ENCODE measurements at places on chromosomes 11 and 22.
A peak's percentile ranks its signal among the peaks of the same experiment; 100 is the strongest.

DNA sequence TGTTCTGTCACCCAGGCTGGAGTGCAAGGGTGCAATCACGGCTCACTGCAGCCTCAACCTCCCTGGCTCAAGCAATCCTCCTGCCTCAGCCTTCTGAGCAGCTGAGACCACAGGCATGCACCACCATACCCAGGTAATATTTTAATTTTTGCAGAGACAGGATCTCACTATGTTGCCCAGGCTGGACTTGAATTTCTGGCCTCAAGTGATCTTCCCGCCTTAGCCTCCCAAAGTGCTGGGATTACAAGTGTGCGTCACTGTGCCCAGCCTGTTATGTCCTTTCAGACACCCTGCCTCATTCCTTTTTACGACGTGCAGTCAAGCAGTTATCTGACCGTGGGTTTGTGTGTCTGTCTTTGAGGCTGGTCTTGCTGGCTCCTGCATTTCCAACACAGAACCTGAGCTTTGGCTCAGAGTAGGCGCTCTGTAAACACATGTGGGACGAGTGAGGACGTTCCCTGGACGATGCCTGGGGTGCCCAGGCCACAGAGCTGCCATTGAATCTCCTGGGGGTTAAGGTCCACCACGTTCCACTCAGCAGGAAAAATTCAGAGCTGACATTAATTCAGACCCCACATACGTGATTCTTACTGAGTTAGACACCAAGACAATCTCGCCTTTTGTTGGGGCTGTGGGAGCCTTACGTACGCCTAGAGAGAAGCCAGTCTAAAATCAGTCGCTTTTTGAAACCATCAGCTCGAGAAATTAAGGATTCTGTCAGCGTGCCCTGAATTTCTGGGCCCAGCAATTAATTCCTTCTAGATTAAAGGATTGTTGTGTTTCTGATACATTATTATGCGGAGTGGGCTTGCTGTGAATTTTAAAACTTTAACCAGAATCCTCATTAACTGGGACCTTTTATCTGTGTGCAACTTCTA lies 21.5 kb upstream of the EMID1 start:
- DNase-seq = no peak

DNA sequence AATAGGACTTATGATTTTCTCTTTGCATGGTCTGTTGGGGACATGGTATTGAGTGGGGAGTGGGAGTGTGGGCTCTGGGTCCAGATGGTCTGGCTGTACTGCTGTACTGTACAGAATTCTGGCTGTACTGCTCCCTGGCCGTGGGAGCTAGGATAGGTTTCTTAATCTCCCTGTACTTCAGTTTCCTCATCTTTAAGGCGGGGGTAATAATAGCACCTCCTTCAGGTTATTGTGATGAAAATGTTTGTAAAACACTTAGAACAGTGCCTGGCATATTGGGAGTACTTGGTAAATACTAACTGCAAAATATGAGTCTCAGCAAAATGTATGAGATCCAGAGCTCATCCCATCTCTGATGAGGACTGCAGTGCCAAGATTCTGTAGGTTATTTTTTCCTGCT lies 198.6 kb downstream of the KIF18A start:
- no peak for DNase-seq

GRCh38 chr11:69027704-69028372 lies 14.8 kb upstream of the MRGPRF start:
- no peak for DNase-seq

DNA sequence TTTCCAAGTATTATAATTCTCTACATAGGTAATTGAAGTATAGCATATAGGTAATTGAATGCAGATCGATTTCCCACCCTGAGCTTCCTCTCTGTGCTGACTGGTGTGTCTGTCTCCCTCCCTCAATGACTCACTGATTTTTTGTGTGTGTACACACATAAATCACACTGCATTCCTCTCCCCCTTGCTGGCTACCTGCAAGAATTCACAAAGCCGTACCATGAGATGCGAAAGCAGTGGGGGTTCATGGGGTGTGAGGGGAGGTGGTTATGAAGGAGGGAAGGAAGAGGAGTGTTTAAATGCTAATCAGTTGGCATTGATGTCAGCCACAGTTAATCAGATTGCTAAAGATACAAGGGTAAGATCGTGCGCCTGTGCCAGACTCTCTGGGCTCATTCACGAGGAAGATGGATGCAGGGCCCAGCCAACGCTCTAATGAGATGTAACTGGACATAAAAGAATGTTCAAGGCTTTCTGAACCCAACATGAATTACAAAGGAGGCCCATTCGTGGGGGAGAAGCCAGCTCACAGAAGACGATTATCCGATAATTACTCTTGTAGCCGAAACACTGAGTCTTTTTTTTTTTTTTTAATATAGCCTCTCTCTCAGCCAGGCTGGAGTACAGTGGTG lies 107.4 kb downstream of the SEZ6L start:
- DNase-seq = no peak

DNA sequence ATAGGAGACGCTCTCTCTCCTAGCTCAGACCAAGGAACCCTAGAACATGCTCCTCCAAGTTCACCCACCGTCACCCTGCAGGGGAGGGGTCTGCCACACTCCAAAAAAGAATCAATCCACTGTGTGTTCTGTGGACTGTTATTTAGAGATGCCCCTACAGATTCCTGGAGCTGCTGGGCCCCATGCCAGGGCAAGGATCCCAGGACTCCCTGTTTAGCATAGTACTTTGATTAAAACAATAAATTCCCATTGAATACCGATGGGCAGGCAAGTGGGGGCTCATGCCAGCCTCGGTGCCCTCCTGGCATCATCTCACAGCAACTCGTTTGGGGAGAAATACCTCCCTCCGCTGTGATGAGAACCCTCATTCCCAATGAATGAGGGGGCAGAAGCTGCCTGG lies 247.5 kb downstream of the ST3GAL4 start:
- no peak for DNase-seq

DNA sequence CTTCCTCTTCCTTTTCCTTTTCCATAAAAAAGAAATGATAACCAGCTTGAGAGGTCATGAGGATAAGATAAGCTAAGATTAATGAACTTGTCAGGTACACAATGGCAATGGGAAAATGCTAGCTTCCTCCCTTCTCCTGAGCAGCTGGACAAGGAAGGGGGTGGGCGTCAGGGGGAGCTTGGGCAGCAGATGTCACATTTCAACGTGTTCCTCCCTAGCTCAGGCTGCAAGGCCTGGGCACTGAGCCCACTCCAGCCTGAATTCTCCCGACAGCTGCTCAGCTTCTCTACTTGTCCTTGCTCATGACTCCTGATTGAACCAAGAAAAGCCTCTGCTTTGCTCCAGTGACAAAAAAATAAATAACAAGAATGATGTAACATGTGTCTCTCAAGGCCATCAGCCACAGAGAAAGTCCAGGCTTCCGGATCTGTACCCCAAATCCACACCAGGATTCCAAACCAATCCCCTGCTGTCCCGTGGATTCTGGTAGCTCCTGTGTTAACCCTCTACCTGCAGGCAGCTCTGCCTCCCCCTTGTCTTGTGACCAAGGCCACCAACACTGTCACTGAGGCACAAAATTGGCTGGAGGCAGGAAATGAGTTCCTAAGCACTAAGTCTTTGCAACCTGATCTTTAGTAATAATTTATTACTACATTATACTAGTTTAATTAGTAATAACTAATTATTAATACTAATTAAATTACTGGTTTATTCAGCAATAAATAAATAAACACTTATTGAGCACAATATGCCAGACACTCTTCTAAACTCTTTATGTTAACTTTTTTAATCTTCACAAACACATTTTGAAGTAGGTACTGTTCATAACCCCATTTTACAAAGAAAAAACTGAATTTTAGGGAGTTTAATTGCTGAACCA lies 146.5 kb downstream of the CCDC34 start:
- DNase-seq = peak; percentile 54

DNA sequence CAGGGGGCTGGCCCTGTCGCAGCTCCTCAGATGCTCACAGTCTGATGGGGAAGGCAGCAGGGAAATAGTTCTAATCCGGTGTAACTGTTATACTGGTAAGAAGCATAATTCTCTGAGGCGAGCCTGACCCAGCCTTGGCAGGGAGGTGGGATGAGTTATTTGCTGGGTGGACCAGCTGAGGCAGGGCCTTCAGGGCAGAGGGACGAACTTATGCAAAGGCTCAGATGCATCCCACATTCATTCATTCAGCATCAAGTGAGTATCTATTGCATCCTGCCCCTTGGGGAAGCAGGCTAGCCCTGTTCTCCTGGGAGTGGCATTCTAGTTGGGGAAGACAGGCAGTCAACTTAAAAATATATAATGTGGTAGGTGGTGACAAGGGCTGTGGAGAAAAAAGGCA lies 13.6 kb upstream of the SREBF2 start:
- no peak for DNase-seq

DNA sequence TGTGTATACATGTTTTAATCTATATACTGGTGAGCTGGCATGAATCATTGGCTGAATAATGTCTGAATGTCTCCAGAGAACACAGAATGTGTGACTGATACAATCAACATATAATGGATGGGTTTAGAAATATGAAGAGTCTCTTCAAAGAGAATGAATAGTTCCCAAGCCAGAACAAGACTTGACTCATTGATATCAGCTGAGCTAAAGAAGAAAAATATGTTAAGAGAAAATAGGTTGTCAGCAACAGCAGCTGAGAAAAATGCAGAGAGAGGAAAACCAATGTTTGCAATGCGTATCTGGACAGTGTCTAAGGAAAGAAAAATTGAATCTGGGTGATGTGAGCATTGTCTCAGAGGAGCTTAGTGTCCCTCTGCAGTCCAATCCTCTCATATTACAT lies 1281.8 kb upstream of the TENM4 start:
- DNase-seq = peak; percentile 28

- no peak for DNase-seq
These were observed 19.7 kb downstream of the DKK3 start for GRCh38 chr11:11988681-11989261.

- DNase-seq = no peak
These were observed 11.5 kb downstream of the RIC8A start for GRCh38 chr11:218815-219593.

- peak; percentile 50 for DNase-seq
These were observed 18.1 kb downstream of the SMARCB1 start for GRCh38 chr22:23804781-23805291.

DNA sequence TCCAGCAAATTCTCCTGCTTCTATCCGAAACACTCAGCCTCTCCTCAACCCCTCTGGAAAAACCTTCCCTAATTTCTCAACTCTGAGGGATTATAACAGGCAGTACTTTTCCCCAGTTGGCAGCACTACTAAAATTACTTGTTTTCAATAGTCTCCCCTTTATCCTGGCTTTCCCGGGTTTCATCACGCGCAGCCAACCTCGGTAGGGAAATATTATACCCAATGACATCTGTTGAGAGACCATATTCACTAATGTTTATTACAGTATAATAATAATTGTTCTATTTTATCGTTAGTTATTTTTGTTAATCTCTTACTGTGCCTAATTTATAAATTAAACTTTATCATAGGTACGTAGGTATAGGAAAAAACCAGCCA lies 330 bp upstream of the POLD3 start:
- DNase-seq = no peak

GRCh38 chr11:85699957-85700741 lies 14.2 kb upstream of the CCDC89 start:
- no peak for DNase-seq

DNA sequence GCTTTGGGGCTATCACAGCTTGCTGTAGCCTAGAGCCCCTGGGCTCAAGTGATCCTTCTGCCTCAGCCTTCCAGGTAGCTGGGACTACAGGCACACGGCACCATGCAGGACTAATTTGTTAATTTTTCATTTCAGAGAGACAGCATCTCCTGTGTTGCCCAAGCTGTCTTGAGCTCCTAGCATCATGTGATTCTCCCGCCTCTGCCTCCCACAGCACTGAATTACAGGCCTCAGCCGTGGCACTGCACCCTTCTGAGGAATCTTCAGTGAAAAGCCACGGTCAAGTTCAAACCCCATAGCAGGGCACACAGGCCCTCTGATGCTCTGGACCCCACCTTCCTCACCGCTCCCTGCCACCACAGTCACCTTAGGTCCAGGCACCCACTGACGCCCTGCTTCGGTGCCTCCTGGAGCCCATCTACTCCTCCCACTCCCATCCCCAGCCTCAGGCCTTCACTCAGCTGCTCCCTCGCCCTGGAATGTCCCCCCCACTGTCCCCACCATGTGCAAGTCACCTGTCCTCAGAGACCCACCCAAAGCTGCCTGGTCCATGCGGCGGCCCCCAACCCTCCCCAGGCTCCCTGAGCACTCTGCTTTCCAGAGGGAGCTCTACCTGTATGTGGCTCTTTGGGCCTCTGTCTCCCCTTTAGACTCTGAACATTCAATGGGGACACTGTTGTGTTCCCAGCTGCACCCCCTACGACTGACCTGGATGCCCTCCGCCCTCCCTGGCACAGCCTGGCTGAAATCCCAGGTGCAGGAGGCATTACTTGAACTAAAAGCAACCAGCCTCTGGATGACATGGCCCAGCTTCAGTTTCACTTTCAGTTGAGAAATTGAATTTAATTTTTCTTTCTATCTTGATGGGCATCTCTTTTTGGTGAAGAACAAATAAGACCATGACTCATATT lies 1.6 kb downstream of the APOL2 start:
- DNase-seq = no peak

DNA sequence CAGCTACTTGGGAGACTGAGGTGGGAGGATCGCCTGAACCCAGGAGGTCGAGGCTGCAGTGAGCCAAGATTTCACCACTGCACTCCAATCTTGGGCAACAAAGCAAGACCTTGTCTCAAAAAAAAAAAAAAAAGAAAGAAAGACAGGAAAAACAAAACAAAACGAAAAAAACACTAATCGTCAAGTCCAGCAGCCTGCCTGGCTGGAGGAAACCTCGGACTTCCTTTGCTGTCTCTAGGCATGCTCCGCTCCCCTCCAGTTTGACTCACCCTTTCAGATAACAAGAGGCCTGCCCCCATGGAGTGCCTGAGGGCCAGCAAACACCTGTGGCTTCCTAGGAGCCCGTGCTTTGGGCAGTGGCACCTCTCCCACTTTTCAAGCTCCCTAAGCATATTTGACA lies 28.8 kb upstream of the CHKA start:
- DNase-seq = peak; percentile 78

DNA sequence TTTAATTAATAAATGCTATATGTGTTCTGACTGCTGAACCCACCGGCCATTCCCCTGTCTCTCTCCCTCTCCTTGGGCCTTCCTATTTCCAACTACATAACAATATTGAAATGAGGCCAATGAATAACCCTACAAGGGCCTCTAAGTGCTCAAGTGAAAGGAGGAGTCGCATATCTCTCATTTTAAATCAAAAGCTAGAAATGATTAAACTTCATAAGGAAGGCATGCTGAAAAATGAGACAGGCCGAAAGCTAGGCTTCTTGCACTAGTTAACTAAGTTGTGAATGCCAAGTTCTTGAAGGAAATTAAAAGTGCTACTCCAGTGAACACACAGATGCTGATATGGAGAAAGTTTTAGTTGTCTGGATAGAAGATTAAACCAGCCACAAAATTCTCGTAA lies 109.2 kb downstream of the TSPAN18 start:
- no peak for DNase-seq

GRCh38 chr11:64743591-64744543 lies at the start of gene RASGRP2:
TSS of gene RASGRP2 (minus strand) at chr11:64744142. CDS start at chr11:64742866, 1,276 bp downstream.
- peak; percentile 58 for DNase-seq

GRCh38 chr11:119188067-119188466 lies 2.8 kb downstream of the NHERF4 start:
- no peak for DNase-seq

Data from hepatocyte (in vitro differentiated cells).